ENCODE measurements at places on chromosomes 2 and 18. TPM values are rescaled to one million over a fixed set of nuclear protein-coding genes. Genes with fewer than 3 reads are reported as not detected.

DNA sequence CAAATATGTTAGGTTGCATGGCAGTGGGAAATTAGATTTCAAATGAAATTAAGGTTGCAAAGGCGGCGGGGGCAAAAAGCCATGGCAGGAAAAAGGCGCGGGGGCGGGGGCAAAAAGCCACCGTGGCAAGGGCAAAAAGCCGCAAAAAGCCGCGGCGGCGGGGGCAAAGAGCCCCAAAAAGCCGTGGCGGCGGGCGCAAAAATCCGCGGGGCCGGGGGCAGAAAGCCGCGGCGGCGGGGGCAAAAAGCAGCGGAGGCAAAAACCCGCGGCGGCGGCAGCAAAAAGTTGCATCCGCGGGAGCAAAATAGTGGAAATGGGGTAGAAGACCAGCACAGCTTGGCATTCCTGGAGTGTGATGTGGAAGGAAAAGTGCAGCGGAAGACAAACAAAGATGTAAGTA, 417.1 kb downstream of the ANKRD30B start:
- H3K36me3 ChIP-seq = no peaks in the 10 kb centered on the region
- H3K27ac ChIP-seq = no peak overlapping the region
- H3K27me3 ChIP-seq = no peaks in the 10 kb centered on the region
- H3K4me3 ChIP-seq = no peak overlapping the region

- H3K27me3 ChIP-seq = no peaks in the 10 kb centered on the region
- H3K4me1 ChIP-seq = no peaks in the 10 kb centered on the region
- no peak for DNase-seq
- H3K4me3 ChIP-seq = no peak overlapping the region
- no peak overlapping the region for H3K27ac ChIP-seq
- no peaks in the 10 kb centered on the region for H3K36me3 ChIP-seq
Measured at GRCh38 chr2:159840616-159841015, 42.6 kb upstream of the CD302 start.

DNA sequence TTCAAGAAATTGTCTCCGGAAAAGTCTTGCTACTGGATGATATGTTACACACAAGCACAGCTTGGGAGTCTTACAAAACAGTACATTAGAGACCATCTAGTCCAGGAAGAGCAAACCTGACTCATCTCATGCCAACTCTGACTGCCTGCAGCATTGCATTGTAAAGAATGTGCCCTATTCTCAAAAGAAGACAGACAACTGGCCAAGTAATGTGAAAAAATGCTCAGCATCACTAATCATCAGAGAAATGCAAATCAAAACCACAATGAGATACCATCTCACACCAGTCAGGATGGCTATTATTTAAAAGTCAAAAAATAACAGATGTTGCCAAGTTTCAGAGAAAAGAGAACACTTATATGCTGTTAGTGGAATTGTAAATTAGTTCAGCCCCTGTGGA, 42.7 kb upstream of the GORASP2 start:
- H3K27ac ChIP-seq = no peak overlapping the region
- no peaks in the 10 kb centered on the region for H3K27me3 ChIP-seq
- DNase-seq = no peak
- H3K4me1 ChIP-seq = no peaks in the 10 kb centered on the region
- H3K4me3 ChIP-seq = no peak overlapping the region

GRCh38 chr2:177355874-177356273, 36.7 kb upstream of the AGPS start:
- H3K27ac ChIP-seq = no peak overlapping the region
- no peaks in the 10 kb centered on the region for H3K36me3 ChIP-seq
- no peak overlapping the region for H3K4me3 ChIP-seq
- H3K27me3 ChIP-seq = no peaks in the 10 kb centered on the region
- DNase-seq = no peak

Gene CETN1
- total RNA-seq = not detected

Gene UBE2E3
- total RNA-seq = 43.1 TPM

Gene FAHD2A
- 21.0 TPM for total RNA-seq

DNA sequence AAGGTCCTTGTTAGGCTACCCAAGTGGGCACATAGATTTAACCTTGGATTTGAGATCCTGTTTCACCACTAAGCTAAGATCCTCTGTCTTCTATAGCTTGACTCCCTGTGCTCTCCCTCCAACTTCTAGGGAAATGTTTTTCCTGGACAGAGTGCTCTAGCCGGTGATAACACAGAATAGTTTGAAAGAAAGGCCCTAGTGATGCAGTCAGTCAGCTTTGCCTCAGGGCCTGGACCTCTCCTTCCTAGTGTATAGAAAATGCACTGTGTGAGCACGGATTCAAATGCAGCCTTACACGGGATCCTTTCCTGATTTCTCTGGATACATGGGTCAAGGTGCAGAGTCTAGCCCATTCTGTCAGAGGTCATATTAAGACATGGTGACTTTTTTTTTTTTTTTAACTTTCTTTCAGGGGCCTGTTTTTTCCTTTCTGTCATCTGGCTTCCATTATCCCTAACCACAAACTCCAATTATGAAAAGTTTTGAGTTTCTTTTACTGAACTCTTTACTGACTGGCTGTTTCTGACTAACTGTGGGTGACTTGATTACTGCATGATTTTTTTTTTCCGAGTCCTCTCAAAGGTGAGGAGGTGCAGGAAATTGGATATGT, 122.6 kb downstream of the LRP1B start:
- H3K36me3 ChIP-seq = no peaks in the 10 kb centered on the region
- no peak overlapping the region for H3K27ac ChIP-seq
- no peaks in the 10 kb centered on the region for H3K4me1 ChIP-seq
- H3K4me3 ChIP-seq = no peak overlapping the region
- no peaks in the 10 kb centered on the region for H3K27me3 ChIP-seq
- DNase-seq = no peak

- no peak overlapping the region for H3K27ac ChIP-seq
- H3K4me1 ChIP-seq = no peaks in the 10 kb centered on the region
- H3K36me3 ChIP-seq = no peaks in the 10 kb centered on the region
- no peaks in the 10 kb centered on the region for H3K27me3 ChIP-seq
- no peak overlapping the region for H3K4me3 ChIP-seq
Measured at GRCh38 chr2:183614799-183615435, 490.7 kb downstream of the NUP35 start.

DNA sequence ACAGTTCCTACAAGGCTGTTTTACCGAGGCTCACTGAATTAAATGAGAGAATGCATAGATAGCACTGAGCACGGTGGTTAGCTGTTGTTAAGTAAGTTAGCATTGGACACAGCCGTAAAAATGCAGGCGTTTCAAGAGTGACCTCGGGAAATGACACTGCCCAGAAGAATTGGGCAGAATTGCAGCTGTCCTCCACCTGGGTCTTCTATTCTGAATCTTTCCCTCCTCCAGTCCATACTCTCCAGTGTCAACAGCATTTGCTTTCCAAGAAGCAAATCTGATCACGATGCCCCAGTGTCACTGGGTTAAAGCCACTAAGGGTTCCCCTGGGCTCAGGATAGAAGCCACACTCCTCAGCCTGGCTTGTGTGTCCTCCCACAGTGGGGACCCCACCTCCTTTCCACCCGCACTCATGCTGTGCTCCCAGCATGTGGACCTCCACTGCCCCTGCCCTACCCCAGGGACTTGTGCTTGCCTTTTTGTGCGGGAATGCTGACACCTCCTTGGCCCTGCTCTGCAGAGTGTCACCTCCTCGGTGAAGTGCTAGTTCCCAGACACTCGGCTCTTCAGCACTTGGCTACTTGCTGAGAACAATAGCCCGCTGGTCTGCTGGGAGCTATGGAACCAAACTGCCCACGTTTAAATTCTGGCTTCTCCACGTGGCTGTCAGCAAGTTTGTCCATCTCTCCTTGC, 135.0 kb downstream of the ANTXR1 start:
- no peaks in the 10 kb centered on the region for H3K4me1 ChIP-seq
- H3K36me3 ChIP-seq = no peaks in the 10 kb centered on the region
- no peak for DNase-seq
- no peak overlapping the region for H3K4me3 ChIP-seq
- H3K27ac ChIP-seq = no peak overlapping the region

DNA sequence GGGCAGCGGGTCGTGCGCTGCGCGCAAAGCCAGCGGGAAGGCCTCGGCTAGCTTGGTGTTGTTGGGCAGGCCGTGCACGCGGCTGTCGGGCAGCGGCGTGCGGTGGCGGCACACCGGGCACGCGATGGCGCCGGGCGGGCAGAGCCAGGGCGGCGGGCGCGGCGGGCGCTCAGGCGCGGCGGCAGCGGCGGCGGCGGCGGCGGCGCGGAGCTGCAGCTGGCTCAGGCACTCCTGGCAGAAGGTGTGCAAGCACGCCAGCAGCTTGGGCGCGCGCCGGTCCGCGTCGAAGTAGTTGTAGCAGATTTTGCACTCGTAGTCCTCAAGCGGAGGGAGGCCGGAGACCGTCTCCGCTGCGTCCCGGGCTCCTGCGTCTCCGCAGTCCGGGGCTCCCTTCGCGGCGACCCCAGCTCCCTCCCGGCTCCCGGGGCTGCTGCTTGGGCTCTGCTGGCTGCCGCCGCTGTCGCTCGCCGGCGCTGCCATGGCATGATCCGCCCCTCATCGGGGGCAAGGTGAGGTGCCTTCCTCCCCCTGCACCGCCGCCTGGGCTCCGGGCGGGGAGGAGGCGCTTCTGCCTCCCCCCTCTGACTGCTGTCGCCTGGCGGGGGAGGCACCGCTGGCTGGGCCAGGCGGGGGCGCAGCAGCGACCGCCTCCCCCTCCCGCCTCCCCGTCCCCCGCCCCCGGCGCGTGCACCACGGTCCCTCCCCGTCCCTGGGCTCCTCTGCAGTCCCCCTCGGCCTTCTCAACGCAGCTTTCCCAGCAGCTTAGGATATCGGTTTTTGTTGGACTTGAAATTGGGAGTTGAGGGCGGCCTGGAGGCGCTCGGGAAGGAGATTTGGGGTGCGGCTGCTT, 21.0 kb upstream of the PAX3 start:
- peak; percentile 25 for DNase-seq
- no peak overlapping the region for H3K27ac ChIP-seq
- H3K4me1 ChIP-seq = no peaks in the 10 kb centered on the region

Gene CYS1
- total RNA-seq = 2.5 TPM

DNA sequence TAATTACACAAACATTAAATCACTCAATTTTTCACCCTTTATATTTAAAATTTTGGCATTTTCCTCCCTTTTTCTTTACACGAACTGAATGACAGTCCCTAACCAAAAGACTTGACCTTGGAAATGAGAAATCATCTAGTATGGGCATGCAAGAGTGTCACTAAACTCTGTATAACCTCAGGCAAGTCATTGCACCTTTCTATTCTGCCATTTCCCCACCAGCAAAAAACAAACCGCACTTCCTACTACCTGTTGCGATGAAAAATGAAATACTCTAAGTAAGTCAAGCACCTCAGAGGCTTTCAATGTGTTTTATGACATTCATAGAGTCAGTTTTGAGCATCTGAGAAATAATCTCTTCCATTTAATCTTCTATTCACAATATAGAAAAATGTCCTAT, 44.1 kb downstream of the ANKRD44 start:
- no peaks in the 10 kb centered on the region for H3K4me1 ChIP-seq
- no peak overlapping the region for H3K4me3 ChIP-seq
- no peak for DNase-seq
- H3K36me3 ChIP-seq = no peaks in the 10 kb centered on the region
- H3K27ac ChIP-seq = no peak overlapping the region
- H3K27me3 ChIP-seq = no peaks in the 10 kb centered on the region

GRCh38 chr2:71880846-71881610, 266.6 kb downstream of the CYP26B1 start:
- no peaks in the 10 kb centered on the region for H3K27me3 ChIP-seq
- H3K4me3 ChIP-seq = no peak overlapping the region
- H3K27ac ChIP-seq = no peak overlapping the region

Gene CYRIA
- 1.0 TPM for total RNA-seq

Data from colonic mucosa (tissue), 4 donors.